ENCODE measurements at places on chromosomes 2 and 18.

- DNase-seq: no peak
Observed at GRCh38 chr2:100928235-100928634, 73.9 kb upstream of the RPL31 start.

GRCh38 chr18:48540251-48541025 lies 1.6 kb downstream of the CTIF start:
- no peak for DNase-seq

- no peak for DNase-seq
Observed at GRCh38 chr18:44897816-44898215, 217.1 kb downstream of the SETBP1 start.

DNA sequence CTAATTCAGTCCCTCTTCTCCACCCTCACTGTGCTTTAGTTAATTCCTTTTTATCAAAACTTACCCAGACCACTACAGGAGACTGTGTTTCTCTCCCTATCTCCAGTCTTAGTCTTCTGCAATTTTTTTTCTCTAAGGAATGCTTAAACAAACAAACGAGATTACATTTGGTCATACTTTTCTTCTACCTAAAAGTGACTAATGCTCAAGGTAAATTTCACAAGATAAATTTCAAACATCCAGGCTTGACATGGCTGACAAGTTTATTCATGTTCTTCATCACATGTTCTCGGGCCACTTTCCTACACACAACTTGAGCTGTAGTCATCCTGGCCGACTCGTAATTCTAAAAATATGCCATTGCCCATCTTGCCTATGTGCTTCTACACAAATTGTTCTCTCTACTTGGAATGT lies 23.2 kb upstream of the ACSL3 start:
- DNase-seq: no peak

DNA sequence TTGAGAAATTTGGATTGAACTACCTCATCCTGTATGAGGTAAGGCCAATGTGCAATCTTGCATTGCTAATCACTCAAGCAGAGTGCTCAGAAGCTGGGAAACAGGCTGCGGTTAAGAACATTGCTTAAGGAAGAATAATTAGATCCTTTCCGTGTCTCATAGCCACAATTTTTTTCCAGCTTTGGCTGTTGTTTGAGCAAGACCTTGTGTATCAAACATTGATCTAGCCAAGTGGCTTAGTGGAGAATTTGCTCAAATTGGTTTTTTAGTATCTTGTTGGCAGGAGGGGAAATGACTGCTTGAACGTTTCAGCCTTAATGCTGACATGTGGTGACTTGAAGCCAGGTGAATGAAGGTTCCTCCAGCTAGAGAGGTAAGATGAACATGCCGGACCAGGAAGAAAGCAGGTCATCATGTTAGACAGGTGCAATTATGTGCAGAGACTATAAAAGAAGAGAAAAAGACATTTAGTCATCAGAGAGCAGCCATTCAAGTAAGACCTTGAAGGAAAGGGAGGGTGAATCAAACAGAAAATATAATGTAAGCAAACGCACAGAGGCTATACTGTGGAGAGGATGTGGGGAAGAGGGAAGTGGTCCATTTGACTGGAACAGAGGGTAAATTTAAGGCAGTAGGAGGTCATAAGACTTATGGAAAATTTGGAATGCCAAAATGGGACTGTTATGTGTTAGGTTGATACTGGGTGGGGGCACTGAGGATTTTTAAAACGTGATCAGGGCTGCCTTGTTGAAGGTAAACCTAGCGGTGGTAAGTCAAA lies 98.9 kb upstream of the CYP1B1 start:
- DNase-seq: no peak

DNA sequence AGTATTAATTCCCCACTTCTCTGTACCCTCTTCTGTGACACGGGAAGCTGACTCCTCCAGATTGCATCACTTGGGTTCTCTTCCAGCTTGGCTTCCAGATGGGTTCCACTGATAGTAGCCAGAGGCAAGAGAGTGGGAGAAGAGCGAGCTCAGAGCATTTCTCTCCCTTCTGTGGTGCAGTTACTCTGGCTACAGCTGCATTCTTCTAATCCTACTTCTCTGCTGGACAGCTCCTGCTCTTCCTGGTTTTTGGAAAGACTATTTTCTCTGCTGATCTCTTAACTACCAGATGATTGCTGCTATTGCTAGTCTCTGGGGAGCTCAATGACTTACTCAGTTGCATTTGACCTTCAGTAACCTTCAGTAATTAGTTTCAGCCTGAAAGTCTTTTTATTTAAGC lies 187.5 kb upstream of the MAP2 start:
- no peak for DNase-seq

- no peak for DNase-seq
Observed at GRCh38 chr2:7880566-7880965, 801.3 kb upstream of the ID2 start.

DNA sequence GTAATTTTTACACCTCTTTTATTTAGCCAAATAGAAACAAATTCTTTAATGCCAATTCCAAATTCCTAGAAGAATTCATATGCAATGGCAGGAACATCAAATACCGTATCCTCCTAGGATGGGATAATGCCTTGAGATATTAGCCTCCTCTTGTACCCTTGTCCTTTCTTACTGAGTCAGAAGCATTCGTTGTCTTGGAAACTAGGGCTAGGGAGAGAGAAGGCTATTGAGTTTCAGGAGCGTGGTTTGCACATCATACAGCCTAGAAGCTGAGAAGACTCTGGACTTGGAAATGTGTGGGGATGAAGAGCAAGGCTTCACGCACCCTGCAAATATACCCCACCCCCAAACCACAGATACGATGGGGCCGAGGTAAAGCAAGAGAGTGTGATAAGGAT lies 300.7 kb downstream of the SP3 start:
- DNase-seq: no peak

- no peak for DNase-seq
Observed at GRCh38 chr18:9353596-9353995, 19.0 kb downstream of the TWSG1 start.

DNA sequence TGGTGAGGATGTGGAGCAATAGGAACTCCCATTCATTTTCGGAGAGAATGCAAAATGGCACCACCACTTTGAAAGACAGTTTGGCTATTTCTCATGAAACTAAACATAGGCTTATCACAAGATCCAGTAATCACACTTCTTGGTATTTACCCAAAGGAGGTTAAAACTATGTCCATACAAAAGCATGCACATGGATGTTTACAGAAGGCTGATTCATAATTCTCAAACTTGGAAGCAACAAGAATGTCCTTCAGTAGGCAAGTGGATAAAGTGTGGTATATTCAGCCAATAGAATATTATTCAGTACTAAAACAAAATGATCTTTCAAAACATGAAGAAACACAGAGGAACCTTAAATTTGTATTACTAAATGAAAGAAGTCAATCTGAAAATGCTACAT lies 440.6 kb downstream of the FBXO15 start:
- DNase-seq: no peak

DNA sequence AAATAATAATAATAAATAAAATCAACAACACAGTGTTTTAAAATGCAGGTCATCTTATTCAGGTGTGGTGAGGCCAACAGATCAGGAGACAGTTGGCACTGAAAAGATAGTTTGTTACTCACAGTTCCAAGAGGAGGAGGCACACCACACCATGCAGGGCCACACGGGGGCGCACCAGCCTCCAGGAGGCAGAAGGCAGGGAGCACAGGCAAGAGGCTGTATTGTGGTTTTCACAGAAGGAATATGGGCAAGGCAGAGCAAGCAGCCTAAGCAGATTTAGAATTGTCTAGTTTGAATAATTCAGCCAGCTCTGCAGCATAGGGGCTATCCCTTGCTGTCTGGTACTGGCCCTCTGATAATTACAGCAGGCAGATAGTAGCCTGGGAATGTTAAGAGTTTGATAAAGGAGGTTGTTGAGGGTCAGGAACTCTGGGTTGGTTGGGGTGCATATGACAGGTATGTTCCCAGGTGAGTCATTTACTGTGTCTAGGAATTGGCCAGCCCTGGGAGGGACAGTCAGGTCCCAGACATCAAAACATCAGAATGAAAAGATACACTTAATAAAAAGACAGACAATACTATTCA lies 31.3 kb downstream of the KIAA2012 start:
- no peak for DNase-seq

DNA sequence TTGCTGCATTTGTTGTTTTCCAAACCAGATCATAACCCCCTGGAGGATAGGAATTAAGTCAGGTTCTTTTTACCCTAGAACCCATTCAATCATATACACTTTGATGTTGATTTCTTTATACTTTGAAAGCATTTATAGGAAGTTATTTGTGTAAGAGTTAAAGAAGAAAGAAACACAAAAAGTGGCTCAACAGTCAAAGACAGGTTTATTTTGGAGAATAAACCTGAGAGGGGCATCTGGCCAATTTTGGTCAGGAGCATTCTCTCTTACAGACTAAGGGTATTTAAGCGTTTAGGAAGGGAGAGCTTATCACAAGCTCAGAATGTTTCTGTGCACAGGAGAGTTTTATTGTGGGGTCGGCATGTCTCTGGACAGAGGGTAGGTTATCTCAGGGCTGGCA lies 398.0 kb downstream of the SPAG16 start:
- DNase-seq: no peak

GRCh38 chr2:193331676-193332075 lies 1136.9 kb upstream of the TMEFF2 start:
- no peak for DNase-seq
